Stimulated activated CD8-positive, alpha-beta memory T cell treated with anti-CD3 and anti-CD28 coated beads, Interleukin-15, amount 100 ng/mL, for 48 hours (primary cell): ENCODE measurements at places on chromosomes 12 and 14.
A peak's percentile ranks its signal among the peaks of the same experiment; 100 is the strongest.

- DNase-seq: no peak
Observed at GRCh38 chr12:63905544-63905943, 61.0 kb downstream of the SRGAP1 start.

- DNase-seq: no peak
Observed at GRCh38 chr14:105286759-105287144, 14.0 kb downstream of the BRF1 start.

DNA sequence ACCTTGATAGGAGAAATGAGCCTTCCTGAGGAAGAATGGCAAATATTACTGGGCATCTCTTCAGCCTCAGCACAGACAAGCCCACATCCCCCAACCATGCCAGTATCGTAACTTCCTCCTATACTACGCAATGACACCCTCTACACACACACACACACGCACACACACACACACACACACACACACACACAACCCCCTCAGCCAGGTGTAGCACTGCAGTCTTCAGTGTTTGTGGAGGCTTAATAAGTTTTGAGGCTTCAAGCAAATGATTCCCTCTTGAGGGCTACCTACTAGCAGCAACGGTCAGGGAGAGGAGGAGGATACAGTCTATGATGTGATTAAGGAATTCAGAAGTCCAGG, 1.6 kb downstream of the DGKA start:
- DNase-seq: no peak

DNA sequence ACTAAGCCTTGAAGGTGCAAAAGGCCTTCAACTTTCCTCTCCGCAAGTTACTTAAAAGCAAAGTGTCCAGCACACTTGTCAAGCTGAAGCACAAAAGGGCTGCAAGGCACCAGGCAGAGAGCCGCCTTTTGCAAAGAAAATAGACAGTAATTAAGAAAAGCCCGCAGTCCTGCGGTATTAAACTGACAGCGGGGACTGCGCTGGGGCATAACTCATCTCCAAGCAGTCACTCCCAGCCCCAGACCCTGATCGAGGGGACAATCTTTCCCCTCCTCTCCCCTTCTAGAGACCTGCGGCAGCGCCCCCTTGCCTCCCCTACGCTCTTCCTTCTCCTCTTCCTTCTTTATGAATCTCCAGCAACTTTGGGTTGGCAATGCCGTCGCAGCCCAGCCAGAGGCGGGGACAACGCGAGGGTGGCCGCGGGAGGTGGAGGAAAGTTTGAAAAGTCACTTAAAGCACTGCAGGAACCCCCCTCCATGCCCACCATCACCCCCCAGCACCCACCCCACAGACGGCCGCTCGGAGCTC, 200.9 kb upstream of the CAND1 start:
- no peak for DNase-seq

GRCh38 chr12:93608313-93608712, 35.8 kb downstream of the SOCS2 start:
- no peak for DNase-seq

GRCh38 chr12:92136026-92136730, 9.5 kb downstream of the BTG1 start:
- DNase-seq: no peak

GRCh38 chr14:33972583-33973081, 21.8 kb upstream of the EGLN3 start:
- DNase-seq: no peak

GRCh38 chr12:51388846-51389245, 2.4 kb downstream of the GALNT6 start:
- DNase-seq: no peak

- no peak for DNase-seq
Observed at GRCh38 chr14:28381656-28382055, 384.9 kb upstream of the FOXG1 start.

DNA sequence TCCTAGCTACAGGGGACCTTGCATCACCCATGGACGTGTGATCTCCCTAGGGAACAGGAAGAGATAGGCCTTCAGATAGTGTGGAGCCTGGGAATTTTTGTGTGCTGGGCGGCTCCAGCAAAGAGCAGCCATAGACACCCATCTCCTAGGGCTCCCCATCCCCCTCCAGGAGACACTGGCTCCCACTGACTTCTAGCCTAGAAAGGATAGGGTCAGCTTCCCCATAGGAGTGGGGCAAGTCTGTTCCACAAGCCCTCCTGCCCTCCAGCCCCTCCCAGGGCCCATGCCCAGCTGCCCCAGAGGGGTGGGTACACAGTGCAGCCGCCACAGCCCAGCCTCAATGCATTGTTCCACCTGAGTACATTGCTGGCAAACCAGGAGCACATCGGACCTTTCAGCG, 16.5 kb upstream of the LALBA start:
- DNase-seq: no peak

GRCh38 chr12:65656891-65657351, 167.4 kb upstream of the HMGA2 start:
- DNase-seq: no peak

DNA sequence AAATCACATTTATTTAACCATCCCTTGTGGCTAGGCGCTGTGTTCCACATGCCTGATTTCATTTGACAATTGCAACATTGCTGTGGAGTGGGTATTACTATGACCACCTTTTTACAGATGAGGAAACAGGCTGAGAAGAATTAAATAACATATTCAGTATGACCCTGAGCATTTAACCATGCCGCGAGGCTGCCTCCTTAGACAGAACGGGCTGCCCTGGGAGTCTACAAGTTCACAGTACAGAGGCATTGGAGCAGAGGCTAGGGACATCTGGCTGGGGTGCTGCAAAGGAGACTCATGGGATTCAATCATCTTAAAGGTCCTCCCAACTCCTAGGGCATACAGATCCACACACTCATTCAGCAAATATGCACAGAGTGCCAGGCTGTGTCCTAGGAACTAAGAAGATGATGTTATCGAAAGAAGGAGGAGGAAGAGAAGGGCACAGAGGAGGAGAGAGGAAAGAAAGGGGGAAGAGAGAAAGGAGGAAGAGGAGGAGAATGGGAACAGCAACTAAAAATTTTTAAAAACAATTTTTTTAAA, 164.7 kb upstream of the CCND2 start:
- DNase-seq: no peak

DNA sequence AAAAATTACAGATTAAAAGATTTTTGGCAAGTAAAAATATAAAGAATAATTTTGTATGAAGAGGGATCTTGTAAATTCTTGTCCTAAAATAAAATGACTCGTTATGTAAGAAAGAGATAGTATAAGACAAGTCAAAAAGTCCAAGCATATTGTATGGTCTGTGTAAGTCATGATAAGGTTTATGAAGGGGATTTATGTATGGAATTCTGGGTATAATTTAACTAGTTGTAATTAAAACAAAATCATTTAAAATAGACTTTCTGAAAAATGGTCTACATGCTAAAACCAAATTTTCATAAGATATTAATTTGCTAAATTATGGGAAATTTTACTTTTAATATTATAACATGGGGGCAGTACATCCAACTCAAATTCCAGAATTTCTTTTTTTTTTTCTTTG, 17.6 kb upstream of the PEX5 start:
- no peak for DNase-seq

- DNase-seq: no peak
Observed at GRCh38 chr12:99522456-99522855, 125.1 kb upstream of the GARIN6 start.

DNA sequence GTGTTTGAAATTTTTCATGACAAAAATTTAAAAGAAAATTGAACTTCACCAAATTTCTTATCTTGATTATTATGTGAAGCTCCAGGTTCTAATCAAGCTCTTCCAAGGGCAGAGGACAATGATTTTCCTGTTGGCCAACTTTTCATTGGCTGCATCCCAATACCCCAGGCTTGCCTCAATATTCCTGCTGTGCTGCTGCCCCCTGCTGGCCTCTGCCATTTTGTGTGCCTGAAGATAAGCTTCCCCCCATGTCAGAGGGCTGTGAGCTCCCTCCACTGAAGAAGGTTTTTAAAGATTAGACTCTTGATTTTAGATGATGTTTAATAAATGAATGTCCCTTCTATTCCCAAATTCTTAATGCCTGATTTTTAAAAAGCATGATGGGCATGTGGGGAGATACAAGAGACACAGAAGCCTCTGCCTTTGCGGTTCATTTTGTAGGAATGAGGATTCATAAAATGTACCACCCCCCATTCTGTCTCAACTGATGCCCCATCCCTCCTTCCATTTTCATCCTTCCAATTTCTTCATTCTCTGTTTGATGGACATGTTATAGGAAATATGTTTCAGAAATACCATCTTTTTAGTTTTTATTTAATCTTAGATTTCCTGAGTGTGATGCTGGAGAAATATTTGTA, 76.7 kb upstream of the RGS6 start:
- DNase-seq: peak; percentile 28

GRCh38 chr14:23009939-23010726, at the start of gene C14orf93:
TSS of gene C14orf93 (minus strand) at chr14:23010143. CDS start at chr14:22999023, 11,120 bp downstream.
- DNase-seq: peak; percentile 72

DNA sequence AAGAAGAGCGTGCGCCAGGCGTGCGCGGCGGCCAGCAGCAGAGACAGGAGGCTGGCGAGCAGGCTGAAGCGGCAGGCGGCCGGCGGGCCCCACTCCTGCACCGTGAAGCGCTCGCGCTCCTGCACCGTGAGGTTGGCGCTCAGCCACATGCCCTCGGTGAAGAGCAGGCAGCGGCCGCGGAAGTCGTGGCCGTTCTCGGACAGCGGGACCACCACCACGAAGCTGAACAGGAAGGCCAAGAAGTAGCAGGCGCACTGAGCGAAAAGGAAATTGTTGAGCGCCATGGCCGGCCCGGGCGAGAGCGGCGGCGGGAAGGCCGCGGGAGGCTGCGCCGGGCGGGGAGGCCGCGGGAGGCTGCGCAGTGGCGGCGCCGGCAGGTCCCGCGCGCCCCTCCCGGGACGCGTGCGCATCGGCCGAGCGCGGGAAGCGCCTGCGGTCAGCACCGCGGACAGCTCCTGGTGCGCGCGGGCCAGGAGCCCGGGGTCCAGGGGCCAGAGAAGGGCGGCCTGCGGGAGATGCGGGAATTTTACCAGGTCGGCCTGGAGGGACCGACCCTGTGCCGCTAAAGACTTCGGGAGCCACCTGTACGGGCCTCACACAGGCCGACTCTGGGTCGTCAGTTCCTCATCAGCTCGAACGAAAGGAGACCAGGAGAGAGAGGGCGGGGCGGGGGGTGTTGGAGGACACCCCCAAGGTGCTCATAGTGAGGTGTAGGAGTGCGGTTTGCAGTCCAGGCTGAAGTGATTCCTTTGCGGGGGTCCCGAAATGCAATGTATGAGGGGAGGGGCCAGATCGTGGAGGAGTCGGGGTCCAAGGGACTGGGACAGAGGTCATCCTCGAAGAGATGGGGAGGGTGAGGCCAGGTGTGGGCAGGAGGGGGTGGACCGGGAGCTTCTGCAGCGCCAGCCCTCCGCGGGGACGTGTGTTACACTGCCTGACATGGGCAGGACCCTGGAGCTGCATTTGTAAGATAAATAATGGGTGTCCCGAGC, at the start of gene TMEM179:
TSS of gene TMEM179 (minus strand) at position 315 of the 992 bp plus-strand sequence. CDS start at position 284, 31 bp downstream.
- DNase-seq: no peak

DNA sequence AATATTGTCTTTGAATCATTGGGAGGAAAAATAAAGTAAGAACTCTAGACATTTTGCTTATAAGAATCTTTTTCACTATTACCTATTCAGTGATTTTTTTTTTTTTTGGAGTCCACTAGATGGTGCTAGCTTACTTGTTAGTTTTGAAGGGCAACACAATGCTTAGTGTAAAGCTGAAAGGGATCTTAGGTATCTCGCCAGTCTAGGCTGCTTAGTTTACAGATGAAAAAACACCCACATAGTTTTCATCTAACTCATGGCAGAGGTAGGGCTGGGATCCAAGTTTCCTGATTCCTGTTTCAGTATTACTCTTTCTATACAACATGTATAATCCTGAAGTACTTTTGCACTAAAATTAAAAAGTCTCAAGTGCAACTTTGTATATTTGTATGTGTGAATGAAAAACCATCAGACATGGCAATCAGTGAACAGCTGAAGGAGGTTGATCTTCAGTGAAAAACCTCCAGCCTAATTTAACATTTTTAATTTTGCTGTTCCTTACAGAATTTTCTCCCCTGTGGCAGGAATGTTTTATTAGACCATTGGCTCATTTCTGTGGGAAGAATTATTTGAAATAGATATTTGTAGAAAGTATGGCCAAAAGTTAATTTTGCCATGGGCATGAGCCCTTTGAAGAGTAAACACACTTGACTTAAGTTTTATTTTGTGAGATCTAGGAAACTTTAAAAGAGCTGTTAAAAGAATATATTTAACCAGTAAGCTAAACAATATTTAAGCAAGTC, 40.7 kb downstream of the LRRIQ1 start:
- no peak for DNase-seq

DNA sequence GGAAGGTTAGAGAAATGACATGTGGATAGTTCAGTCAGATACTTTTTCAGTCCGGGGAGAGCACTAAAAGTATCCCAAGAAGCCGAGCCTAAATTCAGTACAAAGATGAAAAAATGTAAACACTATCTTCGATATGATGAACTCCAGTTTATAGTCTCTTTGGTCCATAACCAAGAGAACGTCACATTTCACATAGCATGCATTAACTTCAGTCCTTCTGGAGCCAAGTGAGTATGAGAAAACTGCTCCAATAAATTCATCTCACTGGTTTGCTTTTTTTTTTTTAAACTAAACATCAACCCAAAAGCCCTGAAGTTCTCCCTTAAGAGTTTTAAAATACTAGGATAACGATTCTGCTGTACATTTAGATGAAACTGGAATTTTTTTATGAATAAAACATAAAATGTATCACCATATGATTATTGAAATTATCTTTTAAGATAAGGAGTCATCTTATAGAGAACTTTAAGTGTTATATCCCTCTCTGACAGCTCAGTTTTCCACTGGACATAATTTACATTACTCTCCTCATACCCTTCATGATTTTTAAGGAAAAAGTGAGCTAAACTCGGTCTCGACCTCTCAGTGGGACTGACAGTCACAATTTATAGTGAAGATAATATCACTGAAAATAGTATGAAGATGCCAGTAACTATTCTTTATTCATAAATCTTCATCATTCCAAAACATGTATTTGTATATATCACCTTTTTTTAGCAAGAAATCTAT, 841.5 kb upstream of the FLRT2 start:
- DNase-seq: no peak

- DNase-seq: no peak
Observed at GRCh38 chr12:15059123-15059522, 86.3 kb downstream of the PDE6H start.

DNA sequence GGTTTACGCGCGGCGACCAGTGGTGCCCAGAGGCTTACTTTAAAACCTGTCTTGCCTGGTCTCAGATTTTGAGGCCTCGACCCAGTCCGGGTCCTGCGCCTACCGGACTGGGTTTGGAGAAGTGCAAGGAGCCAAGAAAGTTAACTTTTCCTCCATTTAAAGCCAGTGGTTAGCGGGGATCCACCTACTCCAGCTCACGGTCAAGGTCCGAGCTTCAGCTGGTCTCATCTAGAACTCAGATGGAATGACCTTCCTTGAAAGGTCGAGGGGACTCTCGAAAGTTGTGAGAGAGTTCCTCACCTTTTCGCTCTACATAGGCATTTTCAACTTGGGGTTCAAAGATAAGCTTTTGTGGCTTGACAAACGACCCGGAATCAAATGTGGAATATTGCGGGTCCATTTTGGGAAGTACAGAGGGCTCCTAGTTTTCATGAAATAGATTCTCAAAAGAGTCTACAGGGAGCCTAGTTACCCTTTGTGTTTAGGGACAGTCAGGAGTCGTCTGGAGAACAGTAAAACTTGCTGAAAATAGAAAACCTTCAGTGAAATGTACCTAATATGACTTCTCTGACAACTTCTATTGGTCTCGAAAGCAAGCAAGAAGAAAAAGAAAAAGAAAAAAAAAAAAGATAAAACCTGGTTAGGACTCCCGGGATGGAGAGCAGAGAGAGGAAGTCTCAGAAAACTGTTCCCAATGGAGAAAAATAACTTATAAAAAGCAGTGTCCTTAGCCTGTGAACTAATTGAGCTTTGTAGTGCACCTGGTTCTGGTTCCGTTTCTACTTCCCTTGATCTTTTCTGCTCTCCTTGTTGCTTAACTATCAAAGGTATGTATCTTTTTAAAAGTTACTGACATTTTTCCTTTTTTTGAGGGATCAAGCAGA, 1.4 kb downstream of the KCNMB4 start:
- no peak for DNase-seq
